ENCODE measurements at places on chromosomes 2 and 18.
A peak's percentile ranks its signal among the peaks of the same experiment; 100 is the strongest.

GRCh38 chr2:70479816-70480215 is 73.8 kb downstream of the TGFA start:
- DNase-seq = no peak

DNA sequence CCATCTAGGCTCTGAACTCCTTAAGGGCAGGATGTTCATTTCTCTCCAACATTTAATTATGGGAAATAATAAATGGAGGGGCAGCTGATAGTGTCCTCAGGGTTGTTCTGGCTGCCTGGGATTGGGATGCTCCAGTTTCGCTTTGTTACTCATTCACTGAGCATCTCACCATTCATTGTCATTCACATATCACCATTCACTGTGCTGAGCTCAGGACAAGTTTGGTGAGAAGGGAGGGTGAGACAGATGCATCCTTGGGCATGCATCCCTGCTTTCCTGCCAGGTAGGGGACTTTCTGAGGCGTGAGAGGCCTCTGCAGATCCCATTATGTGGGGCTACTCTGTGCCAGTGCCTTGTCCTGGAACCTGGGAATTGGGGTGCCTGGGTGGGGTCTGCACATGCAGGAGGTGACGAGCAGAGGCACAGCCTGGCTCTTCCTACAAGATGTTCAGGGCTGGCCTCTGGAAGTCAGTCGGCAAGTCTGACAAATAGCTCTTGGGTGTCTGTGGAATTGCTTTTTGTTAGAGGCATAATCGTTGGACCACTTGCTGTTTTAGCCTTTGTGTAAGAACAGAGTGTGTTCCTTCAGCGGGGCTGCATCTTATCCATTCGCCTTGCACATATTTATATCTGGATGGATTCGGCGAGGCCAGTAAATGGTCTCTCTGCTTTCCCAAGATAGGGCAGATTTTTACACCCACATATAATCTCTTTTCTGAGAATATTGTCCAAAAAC is 323.2 kb upstream of the THSD7B start:
- no peak for DNase-seq

DNA sequence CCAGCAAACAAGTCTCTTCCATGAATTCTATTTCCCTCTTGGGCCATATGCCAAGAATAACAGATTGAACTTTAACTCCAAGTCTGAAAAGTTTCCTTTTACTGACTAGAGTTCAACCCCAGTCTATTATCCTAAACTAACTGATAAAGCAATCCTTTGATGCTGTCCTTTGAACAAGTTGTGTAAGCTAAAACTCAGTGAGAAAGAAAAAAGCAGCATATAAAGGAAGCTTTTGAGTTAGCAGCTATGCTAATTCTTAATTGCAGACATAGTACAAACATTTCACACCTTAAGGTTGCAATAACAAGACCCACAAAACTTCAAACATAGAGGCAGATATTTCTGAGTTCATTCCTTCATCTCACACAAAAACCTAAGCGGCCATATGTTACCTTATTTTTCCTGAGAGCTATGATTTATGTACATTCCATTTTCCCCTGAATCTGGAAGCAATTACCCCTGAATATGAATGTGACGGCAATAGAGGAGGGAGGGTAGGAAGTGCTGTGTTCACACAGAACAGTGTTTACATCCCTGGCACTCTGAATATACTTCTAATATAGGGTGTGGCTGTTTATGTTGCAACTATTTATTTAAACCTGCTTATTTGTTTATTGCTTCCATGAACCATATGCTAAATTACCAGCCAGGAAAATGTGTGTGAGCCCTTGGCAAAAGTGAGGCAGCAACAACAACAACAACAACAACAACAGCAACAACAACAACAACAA is 180.6 kb downstream of the IRS1 start:
- no peak for DNase-seq

GRCh38 chr2:124395961-124396360 is 370.9 kb downstream of the CNTNAP5 start:
- no peak for DNase-seq

GRCh38 chr2:116979916-116980764 is 834.4 kb upstream of the DDX18 start:
- DNase-seq = no peak

- no peak for DNase-seq
Measured at GRCh38 chr2:207328944-207329386, 163.2 kb upstream of the KLF7 start.

DNA sequence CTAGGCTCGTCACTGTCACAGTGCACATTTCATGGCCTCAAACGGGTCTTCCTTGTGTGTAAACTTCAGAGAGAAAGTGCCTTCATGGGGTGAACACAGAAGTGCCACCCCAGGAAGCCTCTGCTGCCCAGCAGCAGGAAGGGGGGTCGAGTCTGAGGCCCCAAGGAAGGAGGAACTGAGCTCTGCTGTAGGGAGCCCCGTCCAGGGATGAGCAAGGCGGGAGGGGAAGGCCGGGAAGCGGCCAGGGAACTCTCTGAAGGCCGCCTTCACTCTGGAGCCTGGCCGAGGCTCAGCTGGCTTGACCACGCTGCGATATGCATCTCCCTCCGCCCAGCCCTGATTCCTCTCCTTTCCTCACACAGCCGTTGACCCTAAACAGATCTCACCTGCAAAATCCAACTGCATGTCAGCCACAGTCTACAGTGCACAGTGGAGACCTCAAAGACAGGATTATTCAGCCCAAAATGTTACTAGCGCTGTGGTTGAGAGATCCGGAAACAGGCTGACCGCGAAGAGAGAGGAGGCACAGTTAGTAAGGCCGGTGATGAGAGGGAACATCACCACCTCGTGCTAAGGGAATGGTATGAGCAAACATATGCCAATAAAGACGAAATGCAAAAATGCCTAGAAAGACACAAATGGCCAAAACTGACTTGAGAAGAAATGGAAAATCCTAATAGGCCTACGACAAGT is 34.2 kb upstream of the CTDP1 start:
- DNase-seq = peak; percentile 43

GRCh38 chr2:57575700-57576268 is 470.8 kb upstream of the VRK2 start:
- DNase-seq = no peak

GRCh38 chr2:216242365-216242764 is 129.9 kb downstream of the MARCHF4 start:
- no peak for DNase-seq

GRCh38 chr2:30974092-30974491 is 164.1 kb downstream of the GALNT14 start:
- DNase-seq = no peak

- no peak for DNase-seq
Measured at GRCh38 chr2:177767768-177768167, 304.8 kb downstream of the PDE11A start.

DNA sequence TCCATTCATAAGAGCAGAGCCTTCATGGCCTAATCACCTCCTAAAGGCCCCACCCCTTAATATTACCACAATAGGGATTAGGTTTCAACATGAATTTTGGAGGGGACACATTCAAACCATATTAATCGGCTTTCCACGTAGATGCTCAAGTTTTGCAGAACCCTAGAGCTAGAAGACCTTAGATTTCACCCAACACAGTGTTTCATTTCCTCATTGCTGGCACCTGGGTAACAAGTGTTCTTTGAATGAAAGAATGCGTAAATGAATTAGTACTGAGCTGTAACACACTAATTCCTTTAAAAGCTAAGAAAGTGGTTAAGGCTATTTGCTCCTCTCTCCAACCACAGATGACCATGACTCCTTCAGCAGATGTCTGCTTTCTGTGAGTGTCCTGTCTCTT is 252.5 kb downstream of the SMAD2 start:
- DNase-seq = no peak

- DNase-seq = no peak
Measured at GRCh38 chr2:206480161-206480560, 36.8 kb downstream of the ADAM23 start.

GRCh38 chr2:95158891-95159619 is 593 bp downstream of the ZNF514 start:
- peak; percentile 1 for DNase-seq

DNA sequence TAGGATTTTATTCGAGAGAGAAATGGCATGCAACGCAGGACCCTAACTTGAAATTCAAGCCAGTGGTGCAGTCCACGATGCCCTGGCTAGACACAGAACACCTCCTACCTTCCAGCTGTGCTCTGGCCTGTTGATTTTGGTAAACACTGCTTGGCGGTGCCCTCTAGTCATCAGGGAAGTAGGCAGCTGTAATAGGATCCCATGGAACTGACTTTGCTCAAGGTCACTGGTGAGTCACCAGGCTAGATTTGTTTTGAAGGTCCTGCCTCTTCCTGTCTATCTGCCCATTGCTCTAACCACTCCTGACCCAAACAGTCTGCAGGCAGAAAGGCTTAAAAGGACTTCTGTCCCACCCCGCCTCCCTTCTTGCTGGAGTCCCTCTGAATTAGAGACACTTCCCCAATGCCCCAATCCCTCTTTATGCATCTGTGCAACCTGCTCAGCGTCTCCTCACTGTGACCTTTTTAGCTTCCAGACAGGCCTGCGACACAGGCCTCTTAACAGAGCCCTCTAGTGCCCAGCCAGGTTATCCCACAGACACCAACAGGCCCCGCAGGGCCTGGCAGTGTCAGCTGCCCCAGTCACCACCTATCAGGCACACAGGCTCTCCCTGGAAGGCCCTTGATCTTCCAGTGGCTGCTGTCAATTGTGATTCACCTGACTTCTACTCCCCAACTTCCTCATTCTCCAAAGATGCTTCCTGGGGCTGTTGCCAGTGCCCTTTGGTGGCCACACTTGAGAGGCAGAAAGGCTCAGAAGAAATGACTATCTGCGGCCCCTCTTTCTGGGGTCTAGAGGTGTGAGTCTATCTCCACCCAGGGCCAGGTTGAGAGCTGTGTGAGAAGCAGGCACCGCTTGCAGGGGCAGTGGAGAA is 5.2 kb downstream of the TMEM127 start:
- peak; percentile 65 for DNase-seq

DNA sequence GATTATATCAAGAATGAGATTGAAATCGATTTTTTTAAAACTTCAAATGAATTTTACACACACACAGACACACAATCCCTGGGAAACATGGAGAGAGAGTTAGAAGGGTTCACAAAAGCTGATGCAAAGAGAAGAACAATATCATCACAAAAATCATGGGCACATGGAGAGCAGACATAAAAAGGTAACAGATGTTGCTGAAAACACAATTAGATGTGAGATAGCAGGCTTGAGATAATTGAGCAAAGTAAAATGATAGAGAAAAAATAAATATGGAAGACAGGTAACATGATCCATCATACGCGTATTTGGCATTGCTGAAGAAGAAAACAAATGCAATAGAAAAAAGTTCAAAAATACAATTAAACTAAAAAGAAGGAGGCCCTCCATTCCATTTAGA is 11.6 kb upstream of the B4GALT6 start:
- DNase-seq = no peak

DNA sequence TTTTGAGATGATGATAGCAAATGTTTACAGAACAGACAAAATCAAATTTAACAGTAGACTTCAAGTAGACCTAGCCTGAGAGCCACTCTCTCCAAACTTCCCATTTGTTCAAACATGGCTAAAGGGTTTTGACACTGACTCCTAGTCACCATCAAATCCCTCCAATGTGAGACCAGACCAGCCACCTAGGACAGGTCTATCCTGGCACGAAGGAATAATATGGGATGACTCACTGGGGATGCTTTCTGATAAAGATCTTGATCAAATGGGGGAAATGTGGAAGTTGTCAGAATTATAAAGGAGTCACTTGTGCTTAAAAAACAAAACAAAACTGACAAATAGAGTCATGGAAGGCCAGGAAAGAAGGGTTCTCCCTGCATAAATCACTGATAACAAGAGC is 95.7 kb downstream of the EDAR start:
- DNase-seq = no peak

- no peak for DNase-seq
Measured at GRCh38 chr2:109637749-109638570, 23.8 kb downstream of the SOWAHC start.

DNA sequence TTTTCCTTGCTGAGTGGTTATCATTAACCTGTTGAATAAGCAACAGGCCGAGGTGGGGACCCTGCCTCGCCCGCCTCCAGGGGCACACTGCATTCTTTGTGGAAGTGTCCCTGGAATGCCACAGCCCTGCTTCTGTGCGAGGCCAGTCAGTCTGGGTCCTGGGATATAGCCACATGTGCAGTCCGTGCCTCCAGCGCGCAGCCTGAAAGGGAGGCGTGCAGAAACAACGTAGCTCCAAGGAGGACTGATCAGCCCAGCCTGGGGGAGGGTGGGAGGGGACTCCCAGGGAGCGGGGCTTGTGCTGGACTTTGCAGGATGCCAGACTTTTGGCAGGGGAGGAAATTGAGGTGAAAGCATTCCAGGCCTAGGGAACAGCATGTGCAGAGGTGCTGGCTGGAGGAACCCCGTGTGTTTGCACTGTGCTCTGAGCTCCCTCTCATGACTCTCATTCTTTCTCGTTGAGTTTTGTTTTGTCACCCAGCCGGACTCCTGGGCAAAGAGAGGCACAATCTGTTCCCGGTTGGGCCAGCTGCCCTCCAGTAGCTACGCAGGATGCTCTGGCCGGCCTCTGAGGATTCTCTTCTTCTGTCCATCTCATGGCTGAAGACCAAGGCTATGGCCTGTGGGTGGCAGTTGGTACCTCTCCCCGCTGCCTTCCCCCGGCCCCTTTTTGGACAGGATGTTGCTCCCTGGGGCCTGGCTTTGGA is 39.7 kb downstream of the HPCAL1 start:
- DNase-seq = no peak

- no peak for DNase-seq
Measured at GRCh38 chr2:192886636-192887035, 691.9 kb upstream of the TMEFF2 start.

DNA sequence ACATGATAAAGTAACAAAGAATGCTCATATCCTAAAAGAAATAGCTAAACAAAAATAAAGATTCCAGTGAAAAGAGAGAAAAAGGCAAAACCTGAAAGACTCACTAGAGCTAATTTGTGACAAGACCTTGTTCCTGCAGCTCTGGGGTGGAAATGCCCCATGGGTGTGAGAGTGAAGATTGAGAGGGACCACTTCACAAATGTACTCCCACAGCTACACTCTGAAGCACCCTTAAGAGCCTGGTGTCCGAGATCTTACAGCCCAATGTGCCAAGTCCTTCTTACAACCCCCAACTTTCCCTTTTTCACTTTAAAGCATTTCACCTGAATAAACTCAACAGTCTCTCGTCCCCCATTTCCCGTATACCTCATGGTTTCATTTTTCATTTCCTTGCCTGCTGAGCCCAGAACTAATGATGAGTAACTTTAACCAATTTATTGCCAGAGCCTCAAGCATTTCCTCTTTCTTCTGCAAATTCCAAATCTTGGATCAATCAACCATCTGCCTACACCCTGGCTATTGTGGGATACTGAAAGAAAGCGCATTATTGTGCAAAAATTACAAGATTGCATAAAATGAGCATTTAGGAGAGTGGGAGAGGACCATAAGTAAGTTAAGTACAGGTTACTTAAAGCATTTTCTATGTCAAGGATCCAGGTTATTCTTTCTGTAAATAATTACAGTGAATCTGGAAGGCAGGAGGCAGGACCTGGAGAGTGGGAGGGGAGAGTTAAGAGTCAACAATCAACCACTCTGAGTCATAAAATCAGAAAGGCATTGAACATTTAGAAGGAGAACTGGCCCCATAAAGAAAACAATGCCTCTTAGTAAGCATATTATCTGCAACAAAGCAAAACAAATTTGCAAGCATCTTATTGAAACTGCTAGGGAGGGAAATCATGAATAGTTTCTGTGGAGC is 804.4 kb upstream of the CELF4 start:
- no peak for DNase-seq

Measured in GDM1 (cell line).